ENCODE measurements at places on chromosomes 6 and 20. TPM values are rescaled to one million over a fixed set of nuclear protein-coding genes. Genes with fewer than 3 reads are reported as not detected.

DNA sequence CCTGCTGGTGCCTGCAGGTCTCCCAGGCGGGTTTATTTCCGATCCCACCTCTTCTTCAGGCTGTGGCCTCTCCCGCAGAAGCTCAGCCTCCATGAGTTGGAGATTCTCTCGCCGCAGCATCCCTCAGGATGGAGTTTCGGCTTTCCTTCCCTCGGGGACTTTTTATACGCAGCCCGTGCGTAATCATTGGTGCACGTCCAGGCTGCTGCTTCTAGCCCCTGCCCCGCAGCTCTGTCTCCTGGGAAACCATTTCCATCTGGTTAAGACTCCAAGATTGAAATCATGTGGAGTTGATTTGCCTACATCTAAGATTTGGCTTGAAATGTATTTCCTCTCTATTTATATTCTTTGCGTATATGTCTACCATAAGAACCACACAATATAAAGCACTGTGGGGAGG, 46.7 kb upstream of the CARMIL1 start:
- H3K36me3 ChIP-seq = no peaks in the 10 kb centered on the region
- peaks cover 2% of the 10 kb centered on the region for H3K27me3 ChIP-seq
- peaks cover 2% of the 10 kb centered on the region for H3K4me1 ChIP-seq
- no peak for DNase-seq
- no peak overlapping the region for H3K27ac ChIP-seq

DNA sequence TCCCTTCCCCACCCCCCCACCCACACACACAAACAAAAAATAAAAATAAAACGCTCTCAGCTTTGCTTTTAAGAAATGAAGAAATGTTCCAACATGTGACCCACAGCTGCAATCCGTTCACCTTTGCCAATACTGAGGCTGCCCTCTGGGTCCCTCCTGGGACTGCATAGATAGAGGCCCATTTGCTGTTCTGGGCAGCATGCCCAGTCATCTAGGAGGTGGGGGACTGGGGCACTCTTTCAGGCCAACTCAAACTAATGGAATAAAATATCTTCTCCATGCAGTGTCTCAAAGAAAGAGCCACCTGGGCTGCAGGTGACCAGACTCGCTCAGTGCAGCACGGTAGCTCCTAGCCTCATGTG, 79.9 kb downstream of the SLC22A3 start:
- H3K4me1 ChIP-seq = no peaks in the 10 kb centered on the region
- no peak overlapping the region for H3K4me3 ChIP-seq
- no peak overlapping the region for H3K27ac ChIP-seq
- no peaks in the 10 kb centered on the region for H3K27me3 ChIP-seq
- no peaks in the 10 kb centered on the region for H3K36me3 ChIP-seq

DNA sequence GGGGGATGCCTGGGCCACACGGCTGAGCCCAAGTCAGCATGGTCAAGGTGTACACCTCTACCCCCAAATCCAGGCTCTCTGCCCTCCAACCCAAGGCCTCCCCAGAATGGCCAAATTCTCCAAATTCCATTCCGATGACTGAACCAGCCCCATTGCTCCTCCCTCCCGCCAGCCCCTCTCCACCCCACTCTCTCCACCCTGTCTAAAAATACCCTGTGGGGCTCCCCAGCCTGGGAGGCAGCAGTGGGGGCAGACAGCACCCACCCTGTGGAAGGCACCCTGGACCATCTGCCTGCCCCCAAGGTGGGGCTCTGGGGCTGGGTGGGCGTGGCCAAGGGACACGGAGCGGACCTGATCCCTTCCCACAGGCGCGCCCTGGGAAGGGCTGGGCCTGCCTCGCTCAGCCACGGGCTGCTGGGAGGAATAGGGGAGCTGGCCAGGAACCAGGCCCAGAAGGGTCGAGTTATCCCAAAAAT, 11.4 kb downstream of the TEAD3 start:
- H3K36me3 ChIP-seq = peaks cover 8% of the 10 kb centered on the region
- H3K4me3 ChIP-seq = no peak overlapping the region
- no peaks in the 10 kb centered on the region for H3K27me3 ChIP-seq
- H3K27ac ChIP-seq = peak overlapping the region; percentile 89

DNA sequence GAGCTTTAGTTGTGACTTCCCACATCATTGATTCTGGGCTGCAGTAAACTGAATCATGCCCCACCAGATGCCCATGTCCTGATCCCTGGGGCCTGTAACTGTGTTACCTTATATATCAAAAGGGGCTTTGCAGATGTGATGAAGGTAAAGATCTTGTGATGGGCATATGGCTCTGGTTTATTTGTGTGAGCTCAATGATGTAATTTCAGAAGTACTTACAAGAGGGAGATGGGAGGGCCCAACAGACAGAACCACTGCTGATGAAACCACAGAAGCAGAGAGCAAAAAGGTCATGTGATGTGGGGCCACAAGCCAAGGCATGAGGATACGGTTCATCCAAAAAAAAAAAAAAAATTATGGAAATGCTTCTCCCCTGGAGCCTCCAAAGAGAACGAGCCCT, 118.7 kb downstream of the TOX2 start:
- H3K4me1 ChIP-seq = no peaks in the 10 kb centered on the region
- DNase-seq = no peak
- H3K36me3 ChIP-seq = no peaks in the 10 kb centered on the region
- no peak overlapping the region for H3K27ac ChIP-seq
- H3K4me3 ChIP-seq = no peak overlapping the region

- no peak overlapping the region for H3K27ac ChIP-seq
- DNase-seq = no peak
- no peak overlapping the region for H3K4me3 ChIP-seq
- H3K4me1 ChIP-seq = no peaks in the 10 kb centered on the region
- H3K27me3 ChIP-seq = peaks cover 5% of the 10 kb centered on the region
- no peaks in the 10 kb centered on the region for H3K36me3 ChIP-seq
Observed at GRCh38 chr6:146444189-146444588, 99.4 kb upstream of the RAB32 start.

- DNase-seq = no peak
- H3K4me1 ChIP-seq = no peaks in the 10 kb centered on the region
- H3K27me3 ChIP-seq = peaks cover 2% of the 10 kb centered on the region
- no peak overlapping the region for H3K27ac ChIP-seq
Observed at GRCh38 chr20:32924781-32925180, 66.1 kb downstream of the EFCAB8 start.

The IL17F gene
- total RNA-seq = not detected

The KIAA0408 gene
- 1.4 TPM for total RNA-seq

The HIVEP1 gene
- 35.7 TPM for total RNA-seq

The SEMG1 gene
- not detected for total RNA-seq

Data from progenitor cell of endocrine pancreas (in vitro differentiated cells).